NK-92 treated with Interleukin-12 subunit alpha and Interleukin-12 subunit beta, amount 100 ng/mL, for 24 hours (cell line): ENCODE measurements at places on chromosomes 12 and 14.
A peak's percentile ranks its signal among the peaks of the same experiment; 100 is the strongest.

DNA sequence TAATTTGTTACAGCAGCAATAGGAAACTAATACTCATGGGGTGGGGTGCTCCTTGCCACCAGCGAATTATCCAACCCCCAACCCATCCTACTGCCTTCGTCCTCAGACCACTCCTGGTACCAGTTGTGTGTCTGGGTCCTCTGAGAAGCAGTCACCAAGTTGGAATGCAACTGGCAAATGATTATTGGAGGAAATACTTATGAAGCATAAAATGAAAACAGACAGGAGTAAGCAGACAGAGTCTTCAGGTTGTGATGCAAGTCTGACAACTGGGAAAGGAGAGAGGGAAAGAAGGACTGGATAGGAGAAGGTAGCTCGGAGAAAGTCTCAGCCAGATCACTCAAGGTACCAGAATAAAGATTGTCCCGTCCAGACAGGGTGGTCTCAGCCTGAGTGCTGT, 181.1 kb upstream of the ARID2 start:
- no peak for DNase-seq

- DNase-seq, result no peak
These were observed 23.9 kb downstream of the ATF7 start for GRCh38 chr12:53602176-53602864.

DNA sequence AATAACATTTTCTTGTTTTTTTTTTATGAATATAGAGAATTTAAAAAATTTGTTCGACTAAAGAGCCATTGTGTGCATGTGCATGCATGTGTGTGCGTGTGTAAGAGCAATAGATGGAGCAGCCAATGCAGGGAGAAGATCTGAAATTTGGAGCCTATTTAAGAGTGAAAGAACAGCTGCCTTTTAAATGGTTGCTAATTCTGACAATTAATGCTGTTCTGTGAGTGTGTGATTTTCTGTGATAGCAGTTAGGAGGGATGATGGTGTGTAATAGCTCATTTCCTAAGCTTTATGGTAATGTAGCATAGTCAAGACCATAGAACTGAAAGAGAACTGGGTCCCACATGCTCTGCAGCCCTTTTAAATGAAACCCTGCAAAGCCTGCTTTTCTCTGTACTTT, 137.9 kb downstream of the NRXN3 start:
- no peak for DNase-seq

GRCh38 chr12:50545786-50546185, 41.0 kb downstream of the DIP2B start:
- DNase-seq, result no peak

- no peak for DNase-seq
These were observed 29.8 kb downstream of the LRRIQ1 start for GRCh38 chr12:85065837-85066482.

- no peak for DNase-seq
These were observed 75.2 kb upstream of the PLEKHG3 start for GRCh38 chr14:64628940-64629408.

GRCh38 chr12:97748298-97748697, 285.7 kb downstream of the RMST start:
- no peak for DNase-seq

DNA sequence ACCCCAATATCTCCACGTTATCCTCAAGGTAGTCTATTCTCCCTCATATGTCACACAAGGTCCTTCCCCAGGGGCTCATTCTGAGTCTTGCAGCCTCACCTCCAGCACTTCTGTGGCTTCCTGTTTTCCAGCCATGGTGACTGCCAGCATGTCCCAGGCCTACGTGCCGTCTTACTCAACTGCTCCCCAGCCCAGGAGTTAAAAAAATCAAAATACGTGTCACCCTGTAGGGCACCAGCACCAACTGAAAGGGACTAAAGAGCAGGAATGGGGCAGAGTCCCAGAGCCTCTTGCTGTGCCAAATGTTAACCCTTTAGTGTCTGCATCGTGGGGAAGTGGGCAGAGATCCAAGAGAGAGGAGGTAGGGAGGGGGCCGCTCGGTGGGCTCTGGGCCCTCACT, 37.0 kb upstream of the MED13L start:
- DNase-seq, result no peak

DNA sequence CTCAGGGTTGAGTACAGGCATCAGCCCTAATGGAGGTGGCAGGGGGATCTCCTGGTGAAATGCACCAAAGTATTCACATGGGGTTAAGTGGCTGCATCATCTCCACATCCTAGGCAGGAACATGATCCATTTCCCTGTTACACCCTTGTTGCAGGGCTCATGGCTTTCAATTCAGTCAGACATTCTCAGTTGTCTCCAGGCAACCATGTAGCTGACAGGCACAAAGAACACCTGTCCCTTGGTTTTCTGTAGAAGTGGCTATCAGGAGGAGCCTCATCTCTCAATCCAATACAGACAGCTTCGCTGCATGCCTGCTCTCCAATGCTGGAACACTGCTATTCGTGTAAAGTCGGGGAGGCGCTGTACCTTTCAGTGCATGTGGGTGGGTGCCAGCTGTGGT, 299.0 kb upstream of the FOXG1 start:
- no peak for DNase-seq

DNA sequence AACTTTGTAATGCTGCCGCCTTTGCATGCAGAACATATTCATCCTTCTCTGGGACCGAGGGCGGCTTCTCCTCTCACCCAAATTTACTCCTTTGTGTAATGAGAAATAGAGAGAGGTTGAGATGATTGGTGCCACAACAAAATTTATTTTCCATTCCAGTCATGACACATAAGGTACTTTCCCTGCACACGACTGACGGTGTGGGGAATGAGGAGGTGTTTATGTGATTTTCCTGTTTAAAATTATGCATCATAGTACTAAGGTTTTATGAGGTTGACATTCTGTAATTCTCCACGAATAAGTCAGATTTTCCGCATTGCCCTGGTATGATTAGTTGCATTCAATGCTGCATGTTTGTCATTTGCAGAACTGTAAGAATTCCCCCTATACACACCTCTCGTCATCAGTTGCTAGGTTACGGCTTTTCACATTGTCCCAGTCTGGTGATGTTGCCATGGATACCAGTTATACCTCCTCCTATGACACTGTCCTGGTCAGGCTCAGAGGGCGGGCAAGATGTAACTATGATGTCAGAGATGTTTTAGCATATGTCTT, 23.1 kb downstream of the BICDL1 start:
- DNase-seq, result peak; percentile 26

DNA sequence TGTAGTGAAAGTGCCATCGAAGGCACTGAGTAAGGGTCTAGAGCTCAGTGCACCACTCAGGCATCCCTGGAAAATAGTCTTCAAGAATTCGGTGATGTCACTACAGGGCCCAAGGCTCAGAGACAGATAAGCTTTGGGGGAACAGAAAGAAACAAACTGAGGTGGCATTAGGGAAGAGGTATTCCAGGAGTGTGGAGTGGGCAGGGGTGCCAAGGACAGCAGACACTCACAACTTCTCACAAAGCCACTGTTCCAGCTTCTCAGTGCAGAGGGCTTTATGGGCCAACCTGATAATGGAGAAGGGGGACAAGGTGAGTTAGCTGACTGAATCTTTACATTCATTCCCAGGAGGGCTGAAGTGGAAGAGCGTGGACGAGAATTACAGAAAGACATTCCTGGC, 2.1 kb downstream of the LALBA start:
- no peak for DNase-seq

DNA sequence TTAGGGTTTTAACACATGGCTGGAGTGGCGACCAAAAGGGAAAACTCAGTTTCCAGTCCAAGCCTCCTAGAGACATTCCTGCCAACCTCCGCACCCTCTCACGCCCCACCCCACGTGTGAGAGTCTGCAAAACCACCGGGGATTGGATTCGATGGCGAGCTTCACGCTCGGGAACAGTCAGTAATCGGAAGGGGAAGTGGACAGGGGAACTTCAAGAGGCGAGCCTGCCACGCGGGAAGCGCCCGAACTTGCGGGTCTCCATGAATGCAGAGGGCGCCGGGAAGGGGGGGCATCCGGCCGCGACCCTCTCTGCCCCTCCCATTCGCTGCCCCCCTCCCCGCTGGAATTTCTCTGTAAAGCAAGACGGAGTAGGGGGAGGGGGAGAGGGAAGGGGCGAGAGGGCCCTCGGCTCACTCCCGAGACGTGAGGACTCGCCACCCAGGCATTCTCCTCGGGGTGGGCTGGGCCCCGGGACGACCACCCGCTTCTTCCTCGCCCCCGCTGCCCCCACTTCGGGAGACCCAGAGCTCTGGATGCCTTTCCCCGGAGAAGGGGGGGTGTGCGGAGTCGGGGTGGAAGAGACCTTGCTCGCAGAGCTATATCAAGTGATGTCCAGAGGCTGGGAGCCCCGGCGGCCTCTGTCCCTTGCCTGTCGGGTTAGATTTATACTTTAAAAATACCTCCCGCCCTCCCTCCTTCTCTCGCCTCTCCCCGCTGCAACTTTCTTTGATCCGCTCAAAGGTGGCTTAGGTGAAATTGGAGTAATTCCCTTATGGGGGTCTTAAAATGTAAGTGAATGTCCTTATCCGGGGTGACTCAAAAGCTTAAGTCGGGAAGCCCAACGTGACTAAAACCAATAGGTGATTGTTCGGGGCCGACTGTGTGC, 2.5 kb upstream of the CCND2 start:
- peak; percentile 41 for DNase-seq

GRCh38 chr14:47411523-47411922, 263.9 kb downstream of the MDGA2 start:
- DNase-seq, result no peak

DNA sequence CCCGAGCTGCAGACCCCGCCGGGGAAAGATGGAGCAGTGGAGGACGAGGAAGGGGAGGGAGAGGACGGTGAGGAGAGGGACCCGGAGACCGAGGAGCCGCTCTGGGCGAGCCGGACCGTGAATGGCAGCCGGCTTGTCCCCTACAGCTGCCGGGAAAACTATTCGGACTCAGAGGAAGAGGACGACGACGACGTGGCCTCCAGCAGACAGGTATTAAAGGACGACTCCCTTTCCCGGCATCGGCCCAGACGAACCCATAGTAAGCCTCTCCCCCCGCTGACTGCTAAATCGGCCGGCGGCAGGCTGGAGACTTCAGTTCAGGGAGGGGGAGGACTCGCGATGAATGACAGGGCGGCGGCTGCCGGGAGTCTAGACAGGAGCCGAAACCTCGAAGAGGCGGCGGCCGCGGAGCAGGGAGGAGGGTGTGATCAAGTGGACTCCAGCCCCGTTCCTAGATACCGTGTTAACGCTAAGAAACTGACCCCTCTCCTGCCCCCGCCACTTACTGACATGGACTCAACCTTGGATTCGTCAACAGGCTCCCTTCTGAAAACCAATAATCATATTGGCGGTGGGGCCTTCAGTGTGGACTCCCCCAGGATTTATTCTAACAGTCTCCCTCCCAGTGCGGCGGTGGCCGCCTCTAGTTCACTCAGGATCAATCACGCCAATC, 962 bp downstream of the LEMD3 start:
- peak; percentile 39 for DNase-seq

GRCh38 chr12:43145481-43145880, 406.5 kb downstream of the ADAMTS20 start:
- no peak for DNase-seq

DNA sequence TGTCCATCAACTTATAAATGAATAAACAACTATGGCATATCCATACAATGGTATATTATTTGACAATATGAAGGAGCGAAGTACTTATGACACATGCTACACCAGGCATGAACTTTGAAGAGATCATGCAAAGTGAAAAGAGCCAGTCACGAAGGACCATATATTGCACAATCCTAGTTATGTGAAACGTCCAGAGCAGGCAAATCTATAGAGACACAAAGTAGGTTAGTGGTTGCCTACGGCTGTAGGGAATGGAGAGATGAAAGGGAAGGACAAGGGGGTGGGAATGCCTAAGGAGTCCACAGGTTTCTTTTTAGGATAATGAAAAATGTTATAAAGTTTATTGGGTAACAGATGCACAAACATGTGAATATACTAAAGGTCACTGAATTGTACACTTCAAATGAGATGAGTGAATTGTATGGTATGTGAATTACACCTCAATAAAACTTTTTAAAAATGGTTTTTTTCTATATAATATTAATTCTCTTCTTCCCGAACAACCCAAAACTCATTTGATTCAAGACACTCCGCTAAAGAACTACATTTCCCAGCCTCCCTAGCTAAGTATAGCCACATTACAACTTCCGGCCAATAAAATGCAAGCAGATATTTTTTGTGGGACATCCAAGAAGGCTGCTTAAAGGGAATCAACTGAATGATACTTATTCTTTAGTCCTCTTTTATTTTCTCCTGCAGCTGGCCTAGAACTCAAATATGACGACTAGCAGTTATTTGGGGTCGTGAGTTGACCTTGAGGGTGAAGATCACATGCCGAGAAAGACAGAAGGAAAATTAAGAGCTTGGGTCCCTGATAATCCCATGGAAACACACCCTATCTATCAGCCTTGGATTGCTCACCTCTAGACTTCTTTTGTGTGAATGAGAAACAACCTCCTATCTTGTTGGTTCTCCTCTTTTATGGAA, 187.2 kb downstream of the TTC8 start:
- no peak for DNase-seq

DNA sequence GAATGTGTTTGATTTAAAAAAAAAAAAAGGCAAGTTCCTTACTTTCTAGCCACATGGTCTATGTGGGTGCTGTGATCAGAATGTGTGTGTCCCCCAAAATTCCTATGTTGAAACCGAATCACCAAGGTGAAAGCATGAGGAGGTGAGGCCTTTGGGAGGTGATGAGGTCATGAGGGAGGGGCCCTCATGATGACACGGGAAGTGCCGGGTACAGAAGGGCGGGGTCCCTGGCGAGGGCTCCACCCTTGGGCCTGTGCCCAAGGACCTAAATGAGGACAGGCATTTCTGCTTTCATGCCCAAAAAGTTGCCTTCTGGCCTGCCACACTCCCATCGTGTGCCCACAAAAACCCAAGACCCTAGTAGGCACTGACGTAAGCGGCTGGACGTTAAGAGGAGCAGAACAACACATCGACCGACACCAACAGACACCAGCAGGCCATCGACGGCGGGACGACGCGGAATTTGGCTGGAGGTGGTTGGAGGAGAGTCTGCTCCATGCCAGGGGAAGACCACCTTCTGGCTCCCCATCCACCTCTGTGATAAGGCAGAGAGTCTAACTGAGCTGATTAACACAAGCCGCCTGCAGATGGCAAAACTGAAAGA, 211.8 kb downstream of the FOXN3 start:
- DNase-seq, result no peak

- no peak for DNase-seq
These were observed 21.4 kb downstream of the TMCC3 start for GRCh38 chr12:94628819-94629472.

DNA sequence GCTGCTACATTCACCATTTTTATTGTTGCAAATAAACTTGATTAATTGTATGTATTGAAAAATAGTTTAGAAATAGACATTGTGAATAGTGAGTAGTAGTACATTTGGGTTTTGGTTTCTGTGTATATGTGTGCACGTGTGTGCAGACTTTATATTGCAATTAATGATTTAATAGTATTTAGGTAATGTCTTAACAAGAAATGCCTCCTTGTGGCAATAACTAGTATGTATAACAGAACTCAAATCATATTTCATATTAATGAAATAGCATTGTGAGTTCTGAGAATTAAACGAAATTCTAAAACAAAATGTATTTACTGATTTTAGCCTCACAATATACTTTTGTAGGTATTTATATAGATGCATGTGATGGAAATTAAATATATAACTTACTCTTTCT, 100.1 kb downstream of the SCAF11 start:
- DNase-seq, result no peak
